ENCODE measurements at places on chromosomes 6 and 20.

DNA sequence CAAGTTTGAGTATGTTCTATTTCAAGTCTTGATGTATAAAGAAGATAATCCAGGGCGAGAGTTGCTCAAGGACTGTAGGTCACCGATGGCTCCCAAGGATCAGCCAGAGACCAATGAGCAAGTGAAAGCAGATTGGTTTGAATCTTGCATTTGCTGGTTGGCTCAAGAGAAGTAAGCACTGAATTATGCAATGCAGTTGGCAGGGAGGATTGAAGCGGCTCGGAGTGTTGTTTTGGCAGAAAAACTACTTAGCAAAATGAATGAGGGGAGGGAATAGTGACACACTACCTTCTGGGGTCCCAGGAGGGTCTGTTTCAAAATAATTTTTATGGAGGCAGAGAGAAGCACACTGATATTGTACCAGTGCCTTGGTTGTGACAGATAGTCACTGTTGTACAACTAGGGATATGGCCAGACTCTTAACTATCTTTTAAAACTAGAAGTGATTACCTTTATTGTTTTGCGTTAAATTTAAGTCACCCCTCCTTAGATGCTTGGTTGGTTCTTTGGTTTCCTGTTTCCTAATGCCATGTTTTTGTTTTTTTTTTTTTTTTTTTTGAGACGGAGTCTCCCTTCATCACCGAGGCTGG is 15.7 kb downstream of the SASH1 start:
- no peak for DNase-seq

DNA sequence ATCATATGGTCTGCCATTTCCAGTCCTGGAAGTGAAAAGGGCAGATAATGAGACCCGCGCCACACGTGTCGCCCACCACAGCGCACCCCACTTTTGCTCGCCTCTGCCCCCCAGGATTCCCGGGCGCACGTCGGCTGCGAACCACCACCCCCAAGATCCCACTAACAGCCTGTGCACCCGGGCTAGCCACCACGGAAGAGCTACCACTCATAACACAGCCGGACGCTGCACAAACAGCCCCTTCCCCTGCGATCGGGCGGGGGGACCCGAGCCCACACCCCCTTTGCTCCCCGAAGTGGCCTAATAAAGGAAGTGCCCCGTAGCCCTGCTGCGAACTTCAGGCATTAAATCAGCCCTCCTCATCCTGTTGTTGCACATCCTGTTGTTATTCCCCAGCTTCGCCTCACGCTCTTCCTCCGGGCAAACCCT is 506 bp downstream of the CITED2 start:
- no peak for DNase-seq

GRCh38 chr6:167673946-167674345 is 152.8 kb upstream of the AFDN start:
- DNase-seq, result no peak

DNA sequence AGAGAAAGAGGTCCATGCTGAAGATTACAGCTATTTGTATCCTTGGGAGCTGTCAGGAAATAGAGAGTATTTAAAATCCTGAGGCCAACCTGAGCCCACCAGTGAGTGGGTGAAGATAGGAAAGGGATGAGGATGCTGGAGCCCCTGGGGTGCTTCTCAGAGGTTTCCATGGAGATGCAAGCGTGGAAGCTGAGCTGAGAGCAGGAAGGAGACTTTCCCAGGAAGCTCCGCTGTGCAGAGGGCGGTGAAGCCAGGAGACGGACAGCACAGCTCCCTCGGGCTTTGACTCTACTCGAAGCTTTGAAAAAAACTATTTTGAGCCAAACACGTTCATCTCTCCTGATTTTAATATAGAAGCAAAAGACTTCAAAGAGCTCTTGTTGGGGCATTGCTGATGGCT is 222.1 kb downstream of the SMOC2 start:
- no peak for DNase-seq

- no peak for DNase-seq
Measured at GRCh38 chr20:63802469-63803240, 28.4 kb downstream of the ZBTB46 start.

DNA sequence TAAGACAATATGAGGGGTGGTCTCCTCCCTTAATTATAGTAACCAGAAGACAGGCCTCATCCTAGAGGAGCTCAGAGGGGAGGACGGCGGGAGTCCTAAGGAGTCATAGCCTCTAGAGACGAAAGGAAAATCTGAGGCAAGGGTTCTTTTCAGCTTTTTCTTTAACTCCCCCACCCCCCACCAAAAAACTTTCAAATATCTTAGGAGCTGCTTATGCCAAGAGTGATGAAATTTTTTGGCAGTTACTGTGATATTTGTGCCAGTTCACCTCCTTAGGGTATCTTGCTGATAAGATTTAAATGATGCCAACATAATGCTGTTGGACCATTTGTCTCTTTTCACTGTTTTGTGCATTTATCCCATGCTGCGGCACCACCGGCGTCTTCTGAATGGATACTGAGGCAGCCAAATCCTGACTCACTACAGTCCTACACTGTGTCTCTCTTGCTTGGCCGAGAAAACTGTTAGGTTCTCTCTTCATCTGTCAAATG is 44.5 kb upstream of the DSE start:
- no peak for DNase-seq

DNA sequence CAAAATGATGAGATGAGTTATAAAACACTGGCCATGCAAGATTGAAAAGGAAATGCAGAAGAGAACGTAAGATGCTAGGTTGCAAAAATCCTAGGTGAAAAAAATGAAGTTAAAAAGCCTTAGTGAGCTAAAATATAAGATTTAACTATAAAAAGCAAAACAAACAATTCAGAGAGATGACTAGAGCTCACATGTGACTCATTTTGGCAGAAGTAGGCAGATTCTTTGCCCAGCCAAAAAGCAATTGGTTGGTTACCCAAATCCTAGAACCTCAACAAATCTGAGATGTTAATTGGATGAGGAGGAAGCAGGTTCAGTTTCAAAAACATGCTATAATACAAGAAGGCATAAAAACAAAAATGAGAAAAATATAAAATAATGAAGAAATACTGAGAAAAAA is 249.1 kb downstream of the OGFRL1 start:
- DNase-seq, result no peak

GRCh38 chr6:30227242-30227722 is 14.1 kb upstream of the TRIM26 start:
- DNase-seq, result no peak

Data from activated T-helper 1 cell treated with anti-CD3 and anti-CD28 coated beads, Interleukin-12 subunit alpha, Interleukin-12 subunit beta, Interleukin-2, Interleukin-4 antibody, amounts not matched to agents 30 ng/mL and 10 ng/mL and 1 ng/mL, durations not matched to agents 14 hours and 24 hours and 36 hours (primary cell).